ENCODE measurements at places on chromosomes 3 and 15.
A peak's percentile ranks its signal among the peaks of the same experiment; 100 is the strongest.

- DNase-seq = no peak
Observed at GRCh38 chr15:86213420-86213819, 133.7 kb downstream of the AGBL1 start.

DNA sequence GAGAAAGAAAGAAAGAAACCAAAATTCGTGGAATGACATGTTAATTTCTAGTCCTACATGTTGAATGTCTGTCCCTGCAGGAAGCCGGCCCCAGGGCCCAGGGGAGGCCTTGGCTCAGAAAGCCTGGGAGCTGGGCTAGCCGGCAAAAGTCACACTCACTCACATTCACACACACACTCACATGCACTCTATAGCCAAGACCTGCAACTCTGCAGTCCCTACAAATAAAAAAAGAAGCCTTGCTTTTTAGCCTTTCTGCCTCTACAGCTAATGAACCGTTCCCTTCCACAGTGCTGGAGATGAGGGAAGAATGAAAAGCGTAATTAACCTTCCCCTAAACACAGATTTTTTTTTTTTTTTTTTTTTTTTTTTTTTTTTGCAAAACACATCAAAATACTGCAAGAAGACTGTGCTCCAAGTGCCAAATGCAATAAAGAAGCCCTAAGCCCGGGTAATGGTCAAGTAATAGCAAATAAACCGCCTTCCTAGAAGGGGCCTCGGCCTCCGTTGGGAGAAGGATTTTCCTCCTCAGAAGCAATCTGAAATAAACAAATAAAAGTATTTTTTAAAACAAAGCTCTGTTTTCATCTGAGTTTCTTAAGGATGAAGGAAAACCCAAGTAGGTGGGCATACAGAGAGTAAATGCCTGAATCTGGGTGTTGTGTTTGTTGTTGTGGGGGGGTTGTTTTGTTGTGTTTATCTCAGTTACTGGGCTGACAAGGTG, 4.3 kb downstream of the MECOM start:
- no peak for DNase-seq

DNA sequence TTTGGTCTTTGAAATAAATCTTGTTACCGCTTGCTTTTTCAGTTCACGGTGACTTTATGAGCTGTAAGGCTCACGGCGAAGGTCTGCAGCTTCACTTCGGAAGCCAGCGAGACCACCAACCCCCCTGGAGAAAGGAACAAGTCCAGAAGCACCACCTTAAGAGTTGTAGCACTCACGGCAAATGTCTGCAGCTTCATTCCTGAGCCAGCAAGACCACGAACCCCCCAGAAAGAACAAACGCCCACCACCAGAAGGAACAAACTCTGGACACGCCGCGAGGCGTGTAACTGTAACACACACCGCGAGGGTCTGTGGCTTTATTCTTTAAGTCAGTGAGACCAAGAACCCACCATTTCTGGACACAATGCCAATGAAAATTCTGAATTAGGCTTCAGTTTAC, 28.8 kb downstream of the GOLGA6A start:
- no peak for DNase-seq

GRCh38 chr15:73927476-73928240, 1.4 kb downstream of the LOXL1 start:
- peak; percentile 69 for DNase-seq

GRCh38 chr3:134332344-134332743, 41.9 kb downstream of the AMOTL2 start:
- DNase-seq = no peak

DNA sequence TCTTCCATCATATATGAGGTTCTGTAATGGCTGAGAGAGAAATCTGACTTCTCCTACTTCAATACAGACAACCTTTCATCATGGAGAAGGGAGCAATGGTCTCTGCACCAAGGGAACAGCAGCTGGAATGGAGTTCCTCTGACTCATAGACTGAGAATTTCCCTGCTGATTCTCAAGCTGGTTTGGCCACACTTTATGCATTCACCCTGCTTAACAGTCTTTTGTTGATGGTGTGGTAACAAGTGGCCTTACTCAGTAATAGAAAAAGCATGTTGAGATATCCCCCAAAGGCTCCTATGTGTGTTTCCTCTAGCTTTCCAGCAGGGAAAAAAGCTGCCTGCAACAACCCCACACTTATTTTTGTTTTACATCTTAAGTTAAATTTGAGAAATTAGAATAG, 138.1 kb downstream of the GREM1 start:
- no peak for DNase-seq

- DNase-seq = no peak
Observed at GRCh38 chr15:59491062-59491461, 53.1 kb downstream of the FAM81A start.

All from stimulated activated CD4-positive, alpha-beta T cell treated with anti-CD3 and anti-CD28 coated beads, Interleukin-2, amount 100 ng/mL, for 4 hours (primary cell).